ENCODE measurements at places on chromosomes 7 and 10. TPM values are rescaled to one million over a fixed set of nuclear protein-coding genes. Genes with fewer than 3 reads are reported as not detected.

RNF133 gene
- polyA plus RNA-seq: not detected

CPVL gene
- 1.6 TPM for polyA plus RNA-seq

PRPS1L1 gene
- polyA plus RNA-seq: not detected

GPR26 gene
- polyA plus RNA-seq: not detected

ADRA2A gene
- polyA plus RNA-seq: not detected

UPK3B gene
- not detected for polyA plus RNA-seq

PNLIPRP1 gene
- not detected for polyA plus RNA-seq

ZDHHC6 gene
- 37.0 TPM for polyA plus RNA-seq

NCF1 gene
- 313 TPM for polyA plus RNA-seq

MUC12 gene
- not detected for polyA plus RNA-seq

GOLGA7B gene
- polyA plus RNA-seq: not detected

GPNMB gene
- polyA plus RNA-seq: not detected

UTF1 gene
- not detected for polyA plus RNA-seq

VOPP1 gene
- polyA plus RNA-seq: 70.2 TPM

AP3M1 gene
- polyA plus RNA-seq: 28.1 TPM

FOXP2 gene
- not detected for polyA plus RNA-seq

MAPK8 gene
- 9.3 TPM for polyA plus RNA-seq

SLC4A2 gene
- polyA plus RNA-seq: 17.8 TPM

GRB10 gene
- 0.11 TPM for polyA plus RNA-seq

ADARB2 gene
- not detected for polyA plus RNA-seq

CDHR1 gene
- not detected for polyA plus RNA-seq

KCP gene
- polyA plus RNA-seq: 0.26 TPM

IL6 gene
- polyA plus RNA-seq: 3.8 TPM

STAG3 gene
- polyA plus RNA-seq: 61.5 TPM

PTEN gene
- polyA plus RNA-seq: 40.4 TPM

FRMD4A gene
- 1.7 TPM for polyA plus RNA-seq

OIT3 gene
- not detected for polyA plus RNA-seq

FBXL13 gene
- 0.15 TPM for polyA plus RNA-seq

SERPINE1 gene
- not detected for polyA plus RNA-seq

GHITM gene
- 226 TPM for polyA plus RNA-seq

BLNK gene
- 217 TPM for polyA plus RNA-seq

TMEM176B gene
- polyA plus RNA-seq: 2.4 TPM

SEC23IP gene
- polyA plus RNA-seq: 42.4 TPM

C10orf62 gene
- polyA plus RNA-seq: not detected
